ENCODE measurements at places on chromosomes 4 and X. TPM values are rescaled to one million over a fixed set of nuclear protein-coding genes. Genes with fewer than 3 reads are reported as not detected.

PWWP3B gene
- not detected for total RNA-seq

EFHC2 gene
- not detected for total RNA-seq

DNA sequence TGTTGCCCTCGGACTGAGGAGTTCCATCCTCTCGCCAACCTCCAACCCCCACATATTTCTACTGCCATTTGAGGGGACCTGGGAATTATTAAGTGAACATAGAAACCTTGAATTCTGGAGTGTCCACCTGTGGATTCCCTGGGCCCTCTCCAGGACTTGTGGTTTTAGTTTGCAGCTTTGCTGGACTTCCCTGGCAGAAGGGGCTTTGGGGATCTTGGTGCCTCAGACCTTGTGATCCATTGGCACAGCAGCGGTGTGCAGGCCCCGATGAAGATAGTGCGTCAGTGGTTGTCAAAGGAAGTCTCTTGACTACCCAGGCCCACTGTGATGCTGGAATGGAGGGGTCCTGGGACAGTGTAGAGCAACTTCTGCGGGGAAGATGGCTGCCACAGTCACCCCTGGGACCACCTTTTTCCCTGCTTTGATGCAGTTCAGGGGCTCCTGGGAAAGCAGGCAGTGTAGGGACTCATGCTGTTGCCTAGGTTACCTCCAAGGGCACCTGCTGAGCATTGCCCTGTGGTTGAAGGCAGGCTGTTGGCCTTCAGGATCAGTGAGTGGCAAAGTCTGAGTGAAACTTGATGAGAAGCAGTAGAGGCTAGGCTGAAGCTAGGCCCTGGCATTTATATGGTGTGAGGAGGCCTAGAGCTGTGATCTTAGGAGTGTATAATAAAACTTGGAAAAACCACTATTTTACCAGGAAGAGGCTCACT is 2.2 kb downstream of the SLC16A2 start:
- no peaks in the 10 kb centered on the region for H3K27me3 ChIP-seq
- peaks cover 14% of the 10 kb centered on the region for H3K4me1 ChIP-seq
- no peak overlapping the region for H3K27ac ChIP-seq

DNA sequence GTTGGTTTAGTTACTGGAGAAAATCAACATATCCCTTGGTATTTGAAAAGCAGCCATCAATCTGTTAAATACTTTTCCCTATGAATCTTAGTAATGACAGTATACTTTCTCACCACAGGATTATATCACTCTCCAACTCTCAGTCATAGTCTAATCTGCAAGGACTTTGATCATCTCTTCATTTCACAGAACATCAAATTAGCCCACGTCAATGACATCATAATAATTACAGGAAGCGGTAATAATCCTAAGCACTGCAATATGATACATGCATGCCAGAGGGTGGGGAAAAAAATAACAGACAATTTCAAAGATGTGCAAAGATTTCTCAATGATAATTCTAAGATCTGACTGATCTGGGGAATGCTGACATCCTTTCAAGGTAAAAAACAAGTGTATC is 404.1 kb downstream of the GPM6A start:
- peaks cover 18% of the 10 kb centered on the region for H3K4me1 ChIP-seq
- no peaks in the 10 kb centered on the region for H3K27me3 ChIP-seq
- H3K4me3 ChIP-seq: no peak overlapping the region
- H3K27ac ChIP-seq: no peak overlapping the region
- H3K36me3 ChIP-seq: no peaks in the 10 kb centered on the region
- no peak for DNase-seq

- no peak overlapping the region for H3K27ac ChIP-seq
- H3K36me3 ChIP-seq: no peaks in the 10 kb centered on the region
- H3K4me1 ChIP-seq: no peaks in the 10 kb centered on the region
- H3K4me3 ChIP-seq: no peak overlapping the region
Measured at GRCh38 chrX:84735025-84735424, 232.8 kb upstream of the HDX start.

CLIC2 gene
- total RNA-seq: 0.08 TPM

STOX2 gene
- not detected for total RNA-seq

DNA sequence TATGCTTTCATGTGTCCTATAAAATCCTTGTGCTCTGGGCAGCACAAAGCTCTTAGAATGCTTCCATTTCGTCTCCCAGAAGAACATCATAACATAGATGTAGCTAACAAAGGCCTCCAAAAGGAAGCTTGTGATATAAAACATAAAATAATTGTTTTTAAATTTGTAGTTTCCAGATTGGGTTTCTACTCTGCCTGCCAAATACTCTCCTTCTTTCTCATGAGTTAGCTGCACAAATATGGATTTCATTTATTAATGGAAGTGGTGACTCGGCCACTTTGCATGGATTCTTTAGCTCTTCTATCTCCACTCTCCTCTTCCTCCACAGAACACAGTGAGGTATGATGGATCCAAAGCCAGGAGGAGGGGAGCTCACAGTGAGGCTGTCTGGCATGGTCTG is 265.4 kb downstream of the COL25A1 start:
- H3K27ac ChIP-seq: no peak overlapping the region
- H3K27me3 ChIP-seq: no peaks in the 10 kb centered on the region
- no peak overlapping the region for H3K4me3 ChIP-seq
- no peak for DNase-seq
- H3K4me1 ChIP-seq: peaks cover 17% of the 10 kb centered on the region

- no peaks in the 10 kb centered on the region for H3K4me1 ChIP-seq
- no peak for DNase-seq
- H3K4me3 ChIP-seq: no peak overlapping the region
- no peak overlapping the region for H3K27ac ChIP-seq
- no peaks in the 10 kb centered on the region for H3K36me3 ChIP-seq
Measured at GRCh38 chr4:85659610-85660218, 184.8 kb downstream of the ARHGAP24 start.

NKX3-2 gene
- total RNA-seq: 2.8 TPM

TKTL2 gene
- not detected for total RNA-seq

GRCh38 chrX:10165580-10166247 is 8.9 kb downstream of the CLCN4 start:
- H3K27me3 ChIP-seq: no peaks in the 10 kb centered on the region
- no peak for DNase-seq
- H3K4me1 ChIP-seq: no peaks in the 10 kb centered on the region
- H3K36me3 ChIP-seq: no peaks in the 10 kb centered on the region

DNA sequence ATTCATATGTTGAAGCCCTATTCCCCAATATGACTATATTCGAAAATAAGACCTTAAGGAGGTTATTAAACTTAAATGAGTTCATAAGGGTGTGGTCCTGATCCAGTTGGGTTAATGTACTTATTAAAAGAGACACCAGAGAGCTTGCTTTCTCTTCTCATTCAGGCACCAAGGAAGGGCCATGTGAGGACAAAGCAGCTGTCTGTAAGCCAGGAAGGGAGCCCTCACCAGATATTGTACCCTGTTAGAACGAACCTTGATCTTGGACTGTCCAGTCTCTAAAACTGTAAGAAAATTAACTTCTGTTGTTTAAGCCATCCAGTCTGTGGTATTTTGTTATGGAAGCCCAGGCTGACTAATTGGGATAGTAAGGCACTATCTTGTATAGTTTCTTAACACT is 9.1 kb upstream of the YTHDC1 start:
- no peak overlapping the region for H3K27ac ChIP-seq
- H3K36me3 ChIP-seq: no peaks in the 10 kb centered on the region
- peaks cover 24% of the 10 kb centered on the region for H3K4me1 ChIP-seq

PPP1R3F gene
- 6.8 TPM for total RNA-seq

DNA sequence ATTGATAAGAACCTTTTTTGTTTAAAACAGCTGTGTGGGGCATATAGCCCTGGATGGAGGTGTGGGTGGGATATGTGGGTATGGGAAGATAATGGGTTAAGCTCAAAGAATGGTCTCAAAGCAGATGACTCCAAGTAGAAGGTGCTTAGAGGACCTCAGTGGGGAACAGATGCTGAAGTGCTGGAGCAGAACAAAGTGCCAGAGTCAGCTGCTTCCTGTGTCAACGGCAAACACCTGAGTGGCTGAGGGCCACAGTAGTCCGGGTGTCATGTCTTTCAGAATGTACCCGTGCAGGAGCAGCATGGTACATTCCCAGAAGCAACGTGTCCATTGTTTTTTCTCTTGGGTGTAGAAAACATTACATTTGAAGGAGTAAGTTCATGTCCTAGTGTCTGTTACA is 210.6 kb downstream of the CCNG2 start:
- H3K4me3 ChIP-seq: no peak overlapping the region
- no peak for DNase-seq
- H3K27me3 ChIP-seq: peaks cover 4% of the 10 kb centered on the region
- H3K36me3 ChIP-seq: no peaks in the 10 kb centered on the region
- no peak overlapping the region for H3K27ac ChIP-seq
- H3K4me1 ChIP-seq: no peaks in the 10 kb centered on the region

MUC7 gene
- total RNA-seq: not detected

GRCh38 chrX:147228153-147228552 is 413.6 kb upstream of the CXorf51A start:
- H3K27ac ChIP-seq: no peak overlapping the region
- no peaks in the 10 kb centered on the region for H3K36me3 ChIP-seq
- no peak for DNase-seq
- H3K4me1 ChIP-seq: no peaks in the 10 kb centered on the region

- no peak overlapping the region for H3K4me3 ChIP-seq
- no peak overlapping the region for H3K27ac ChIP-seq
- no peaks in the 10 kb centered on the region for H3K36me3 ChIP-seq
- H3K4me1 ChIP-seq: no peaks in the 10 kb centered on the region
- no peaks in the 10 kb centered on the region for H3K27me3 ChIP-seq
Measured at GRCh38 chr4:105569057-105569865, 16.8 kb downstream of the ARHGEF38 start.

- DNase-seq: no peak
- no peaks in the 10 kb centered on the region for H3K27me3 ChIP-seq
- no peak overlapping the region for H3K4me3 ChIP-seq
- no peaks in the 10 kb centered on the region for H3K36me3 ChIP-seq
Measured at GRCh38 chr4:77269505-77269904, 112.5 kb downstream of the CCNG2 start.

DNA sequence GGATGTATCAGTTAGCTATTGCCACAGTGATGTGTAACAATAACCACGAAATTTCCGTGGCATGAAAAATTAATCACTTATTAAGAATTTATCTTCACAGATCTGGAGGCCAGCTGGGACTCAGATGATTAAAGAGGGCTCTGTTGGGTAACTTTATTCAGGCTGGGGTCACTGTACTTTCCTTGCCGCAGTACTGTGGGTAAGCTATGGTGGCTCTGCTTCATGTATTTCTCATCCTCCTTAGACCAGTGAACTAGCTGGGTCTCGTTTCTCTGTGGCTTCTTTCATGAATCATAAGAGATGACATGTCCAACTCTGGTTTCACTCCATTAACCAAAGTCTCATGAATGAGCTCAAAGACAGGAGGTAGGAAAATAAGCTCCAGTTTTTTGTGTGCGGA is 13.5 kb downstream of the TEX13B start:
- H3K27ac ChIP-seq: no peak overlapping the region
- H3K27me3 ChIP-seq: no peaks in the 10 kb centered on the region
- no peak overlapping the region for H3K4me3 ChIP-seq
- H3K4me1 ChIP-seq: no peaks in the 10 kb centered on the region
- H3K36me3 ChIP-seq: no peaks in the 10 kb centered on the region

- peak overlapping the region; percentile 74 for H3K27ac ChIP-seq
- H3K4me1 ChIP-seq: peaks cover 13% of the 10 kb centered on the region
- no peak for DNase-seq
- H3K4me3 ChIP-seq: peak overlapping the region; percentile 59
- H3K27me3 ChIP-seq: no peaks in the 10 kb centered on the region
Measured at GRCh38 chr4:177441061-177441802, 1.0 kb downstream of the AGA start.

DNA sequence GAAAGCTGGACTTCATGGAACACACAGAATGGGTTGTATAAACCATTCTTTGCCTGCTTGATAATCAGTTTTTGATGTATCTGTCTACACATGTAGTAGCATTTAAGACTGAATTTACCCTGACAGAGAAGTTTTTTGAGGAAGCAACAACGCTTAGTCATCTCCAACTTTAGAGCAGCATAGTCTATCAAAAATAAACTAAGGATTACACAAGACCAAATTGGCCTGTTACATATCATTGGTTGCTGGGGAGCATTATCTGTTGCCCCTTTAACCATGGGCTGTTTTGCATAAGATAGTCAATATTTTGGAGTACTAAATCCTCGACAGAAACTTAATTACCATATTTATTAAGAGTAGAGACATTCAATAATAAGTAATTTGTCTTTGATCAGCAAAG is 347.4 kb downstream of the FAM47B start:
- no peaks in the 10 kb centered on the region for H3K4me1 ChIP-seq
- no peak overlapping the region for H3K4me3 ChIP-seq
- no peaks in the 10 kb centered on the region for H3K36me3 ChIP-seq
- H3K27me3 ChIP-seq: no peaks in the 10 kb centered on the region
- DNase-seq: no peak
